ENCODE measurements at places on chromosomes 13 and 19.

DNA sequence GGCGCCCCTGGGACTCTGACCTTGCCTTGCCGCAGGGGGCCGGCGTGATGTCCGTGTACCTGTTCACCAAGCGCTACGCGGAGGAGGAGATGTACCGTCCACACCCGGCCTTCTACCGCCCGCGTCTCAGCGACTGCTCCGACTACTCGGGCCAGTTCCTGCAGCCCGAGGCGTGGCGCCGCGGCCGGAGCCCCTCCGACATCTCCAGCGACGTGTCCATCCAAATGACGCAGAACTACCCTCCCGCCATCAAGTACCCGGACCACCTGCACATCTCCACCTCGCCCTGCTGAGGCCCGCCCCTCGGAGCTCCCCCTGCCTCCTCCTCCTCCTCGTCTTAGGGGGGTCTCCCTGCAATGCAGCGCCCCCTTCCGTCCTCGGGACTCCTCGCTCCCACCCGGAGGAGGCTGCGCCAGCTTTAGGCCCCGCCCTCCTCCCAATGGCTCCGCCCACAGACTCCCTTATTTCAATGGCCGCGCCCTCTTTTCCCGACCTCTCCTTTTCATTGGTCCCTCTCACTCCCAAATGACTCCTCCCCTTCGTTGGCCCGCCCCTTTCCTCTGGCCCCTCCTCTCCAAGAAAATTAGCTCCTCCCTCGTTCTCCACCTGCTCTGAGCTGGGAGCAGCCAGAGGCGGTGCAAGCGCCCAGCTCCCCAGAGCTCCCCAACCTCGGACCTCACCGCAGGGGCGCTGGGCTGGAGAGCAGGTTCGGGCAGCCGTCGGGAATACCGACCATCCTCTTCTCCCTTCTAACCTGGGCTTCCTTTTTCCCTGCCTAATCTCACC is 20.5 kb upstream of the CACNG8 start:
- no peak for DNase-seq

DNA sequence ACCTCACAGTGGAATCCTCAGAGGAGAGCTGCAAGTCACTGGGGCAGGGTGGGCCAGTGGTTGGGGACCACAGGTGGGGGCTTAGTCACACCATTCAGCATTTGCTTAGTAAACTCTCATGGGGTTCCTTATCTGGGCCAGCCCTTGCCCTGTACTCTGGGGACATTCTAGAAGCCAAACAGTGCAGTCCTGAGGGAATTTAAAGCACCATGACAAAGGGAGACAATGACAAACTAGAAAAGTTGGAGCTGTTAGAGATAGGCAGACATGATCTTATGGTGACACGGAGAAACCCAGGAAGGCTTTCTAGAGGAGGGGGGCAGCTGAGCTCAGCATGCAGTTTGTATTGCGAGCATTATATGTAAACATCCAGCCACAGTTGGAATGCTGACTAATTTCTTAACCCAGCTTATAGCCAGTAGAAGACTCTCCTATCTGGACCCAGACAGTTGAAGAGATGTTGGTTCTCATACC is 87.6 kb downstream of the ZNF429 start:
- DNase-seq: no peak

DNA sequence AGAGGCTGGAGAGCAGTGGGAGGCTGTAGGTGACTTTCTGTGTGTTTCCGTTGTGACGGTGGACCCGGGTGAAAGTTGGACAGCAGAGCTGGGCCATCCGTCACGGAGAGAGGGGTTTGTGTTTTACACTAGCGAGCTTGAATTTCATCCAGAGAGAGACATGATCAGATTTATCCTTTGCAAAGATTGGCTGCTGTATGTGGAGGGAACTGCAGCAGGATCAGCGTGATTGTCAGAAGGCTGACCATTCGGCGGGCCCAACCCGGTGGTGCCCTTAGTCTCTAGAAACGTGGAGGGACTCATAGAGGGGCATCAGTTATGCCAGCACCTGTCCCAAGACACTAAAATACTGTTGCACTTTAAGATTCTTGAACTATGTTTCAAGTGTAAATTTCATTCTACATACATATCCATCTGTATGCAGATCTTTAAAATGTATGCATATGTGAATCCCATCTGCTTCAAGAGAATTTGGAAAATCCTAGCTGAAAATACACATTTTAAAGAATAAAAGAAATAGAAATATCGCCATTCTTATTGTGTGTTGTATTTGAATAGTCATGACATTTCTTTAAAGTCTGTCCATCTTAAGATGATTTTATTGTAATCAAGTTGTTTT is 7.0 kb downstream of the FAM124A start:
- DNase-seq: no peak

- no peak for DNase-seq
Observed at GRCh38 chr13:100298116-100298681, 209.3 kb downstream of the PCCA start.

DNA sequence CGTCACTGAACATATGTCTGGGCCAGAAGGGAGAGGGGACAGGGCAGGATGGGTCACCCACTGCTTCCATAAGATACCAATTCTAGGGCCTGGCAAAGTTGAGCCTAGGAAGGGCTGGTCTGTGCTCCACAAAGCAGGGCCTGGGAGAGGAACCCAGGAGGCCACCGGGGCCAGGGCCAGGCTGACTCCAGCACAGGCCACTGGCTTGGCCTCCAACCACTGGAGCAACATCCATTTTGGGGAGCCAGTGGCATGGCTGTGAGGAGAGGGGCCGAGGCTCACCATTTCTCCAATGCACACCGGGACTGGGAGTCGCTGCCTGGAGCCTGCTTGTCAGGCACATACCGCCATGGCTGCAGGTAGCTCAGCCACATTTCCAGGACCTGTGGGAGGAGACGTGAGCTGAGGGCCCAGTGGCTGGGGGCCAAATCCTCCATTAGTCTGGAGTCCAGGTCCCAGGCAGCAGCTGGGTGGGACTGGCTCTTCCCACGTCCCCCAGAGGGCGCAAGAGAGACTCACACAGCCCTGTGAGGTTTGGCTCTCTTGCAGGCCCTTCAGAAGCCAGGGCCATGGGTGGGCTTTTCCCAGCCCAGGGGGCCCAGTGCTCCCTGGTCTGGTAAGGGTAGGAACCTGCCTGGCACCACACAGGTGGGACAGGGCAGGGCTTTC is 27.7 kb downstream of the TUBA3C start:
- no peak for DNase-seq

- DNase-seq: no peak
Observed at GRCh38 chr19:46802152-46802551, 13.8 kb upstream of the SLC1A5 start.

GRCh38 chr13:94212196-94212595 is 267.3 kb downstream of the DCT start:
- no peak for DNase-seq

DNA sequence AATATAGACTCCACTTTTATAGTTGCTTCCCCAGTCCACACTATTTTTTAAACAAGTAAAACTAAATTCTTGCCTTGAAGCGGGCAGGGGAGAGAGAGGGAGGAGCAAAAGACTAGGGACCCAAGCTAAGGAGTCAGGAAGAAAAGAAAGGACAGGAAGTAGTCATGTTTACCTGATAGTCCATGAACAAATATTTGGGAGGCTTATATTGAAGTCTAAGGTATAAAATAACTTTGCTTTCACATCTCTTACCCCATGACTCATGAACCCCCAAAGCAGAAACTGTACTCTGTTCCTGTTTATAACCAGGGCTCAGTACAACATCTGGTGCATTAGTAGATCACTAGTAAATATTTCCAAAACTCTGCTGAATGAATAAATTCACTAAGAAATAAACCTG is 67.3 kb downstream of the ZAR1L start:
- no peak for DNase-seq

DNA sequence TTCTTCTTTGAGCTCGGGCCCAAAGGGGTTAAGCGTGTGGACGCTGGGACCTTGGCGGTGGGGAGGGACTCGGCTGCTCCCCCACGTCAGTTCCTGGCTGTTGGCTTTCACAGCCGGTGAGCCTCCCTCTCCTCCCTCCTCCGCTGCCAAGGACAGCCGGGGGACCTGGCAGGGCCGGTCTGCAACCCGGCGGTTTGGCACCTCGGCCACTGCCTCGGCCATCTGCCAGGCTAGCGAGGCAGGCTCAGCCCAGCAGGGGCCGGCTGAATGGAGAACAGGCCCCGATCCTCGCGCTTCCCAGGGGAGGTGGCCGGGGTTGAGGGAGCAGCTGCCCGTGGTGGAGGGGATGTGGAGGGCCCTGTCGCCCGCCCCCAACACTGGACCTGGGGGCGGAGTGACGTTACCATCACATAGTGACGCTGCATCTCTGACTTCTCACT is 5.0 kb downstream of the TLE5 start:
- no peak for DNase-seq

GRCh38 chr13:60619461-60619860 is 222.4 kb downstream of the TDRD3 start:
- no peak for DNase-seq

GRCh38 chr13:37491661-37492060 is 106.9 kb downstream of the POSTN start:
- no peak for DNase-seq

DNA sequence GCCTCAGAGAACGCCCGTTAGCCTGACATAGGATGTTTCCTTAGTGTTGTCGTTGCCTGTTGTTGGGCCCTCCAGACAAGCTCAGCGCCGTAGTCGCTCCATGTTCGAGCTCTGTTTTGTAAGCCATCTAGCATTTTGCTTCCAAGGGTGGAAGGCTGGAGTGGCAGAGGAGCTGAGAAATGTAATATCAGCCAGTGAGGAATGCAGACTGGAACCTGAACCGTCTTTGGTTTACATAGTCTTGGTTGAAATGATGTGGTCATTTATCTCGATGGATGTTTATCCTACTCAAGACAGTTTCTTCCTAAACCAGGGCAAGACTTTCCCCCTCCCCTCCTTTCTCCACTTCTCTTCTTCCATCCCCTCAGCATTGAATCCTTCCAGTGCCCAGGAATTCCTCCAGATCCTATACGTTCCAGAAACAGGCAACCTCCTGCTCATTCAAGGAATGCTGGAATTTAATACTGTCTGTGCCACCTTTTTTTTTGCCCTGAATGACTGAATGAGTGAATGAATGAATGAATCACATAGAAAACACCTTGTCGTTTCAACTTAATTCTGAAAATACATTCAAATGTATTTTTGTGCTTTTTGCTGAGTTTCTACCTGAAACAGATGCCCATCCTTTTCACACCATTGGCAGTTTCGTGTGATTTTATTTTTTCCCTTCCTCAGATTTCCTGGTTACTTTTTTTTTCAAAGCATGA is 109.5 kb upstream of the MBNL2 start:
- no peak for DNase-seq

GRCh38 chr19:55321466-55322137 is 3.5 kb downstream of the TMEM150B start:
- DNase-seq: no peak

DNA sequence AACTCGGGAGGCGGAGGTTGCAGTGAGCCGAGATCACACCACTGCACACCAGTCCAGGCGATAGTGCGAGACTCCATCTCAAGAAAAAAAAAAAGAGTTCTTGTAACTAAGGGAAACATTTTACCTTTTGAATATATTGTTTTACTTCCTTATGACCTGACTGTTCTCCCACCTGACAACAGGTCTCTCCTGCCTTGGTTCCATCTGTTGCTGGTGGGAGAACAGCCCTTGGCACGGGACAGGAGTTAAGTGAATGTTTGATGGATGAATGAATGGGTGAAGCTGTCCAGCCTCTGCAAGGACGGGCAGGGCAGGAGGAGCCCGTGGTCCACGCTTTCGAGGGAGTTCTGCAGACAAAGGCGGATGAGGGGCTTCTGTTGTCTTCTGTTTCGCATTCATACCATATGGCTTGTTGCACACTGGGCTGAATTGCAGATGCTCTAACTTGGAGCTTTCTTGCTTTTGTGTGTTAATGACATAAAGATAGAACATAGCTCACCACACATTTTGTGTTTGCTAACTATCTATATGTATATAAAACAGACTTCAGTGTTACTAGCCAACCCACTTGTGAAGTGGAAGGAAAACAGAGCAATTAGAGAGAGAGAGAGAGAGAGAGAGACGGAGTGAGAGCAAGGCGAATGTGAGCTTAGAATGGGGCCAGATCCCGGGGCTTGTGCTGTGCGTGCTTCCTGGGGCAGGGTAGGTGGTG is 16.2 kb upstream of the CCNE1 start:
- no peak for DNase-seq

GRCh38 chr13:114166381-114167131 is 12.5 kb upstream of the CFAP97D2 start:
- no peak for DNase-seq
